ENCODE measurements at places on chromosomes 5 and 9.

DNA sequence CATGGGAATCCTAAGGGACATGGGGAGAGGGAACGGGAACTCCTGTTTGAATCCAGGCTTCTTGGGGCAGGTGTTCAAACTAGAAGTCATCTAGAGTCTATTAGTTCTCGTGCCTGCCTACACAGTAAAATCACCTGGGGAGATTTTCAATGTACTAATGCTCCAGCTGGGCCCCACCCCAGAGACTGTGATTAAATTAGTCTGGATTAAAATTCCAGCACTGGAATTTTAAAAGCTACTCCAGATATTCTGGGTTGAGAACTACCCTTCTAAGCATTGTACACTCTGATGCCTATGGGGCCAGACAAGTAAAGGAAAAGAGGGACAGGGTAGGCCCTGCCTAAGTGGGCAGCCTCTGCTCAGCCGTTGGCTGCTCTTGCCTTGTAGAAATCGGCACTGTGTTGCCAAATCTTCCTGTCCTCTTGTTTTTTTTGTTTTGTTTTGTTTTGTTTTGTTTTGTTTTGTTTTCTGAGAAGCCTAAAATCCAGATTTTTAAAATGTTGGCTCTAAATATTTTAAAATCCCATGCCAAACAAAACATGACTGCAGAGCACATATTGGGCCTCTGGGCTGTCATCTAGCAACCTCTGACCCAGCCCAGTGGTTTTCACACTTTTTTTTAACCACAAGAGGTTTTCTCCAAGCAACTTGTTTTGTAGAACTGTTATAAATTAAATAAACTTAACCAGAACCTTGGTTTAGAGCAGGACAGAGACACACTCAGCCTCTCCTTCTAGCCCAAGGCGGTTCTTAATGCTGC, 29.0 kb downstream of the ADRB2 start:
- no peak for DNase-seq

DNA sequence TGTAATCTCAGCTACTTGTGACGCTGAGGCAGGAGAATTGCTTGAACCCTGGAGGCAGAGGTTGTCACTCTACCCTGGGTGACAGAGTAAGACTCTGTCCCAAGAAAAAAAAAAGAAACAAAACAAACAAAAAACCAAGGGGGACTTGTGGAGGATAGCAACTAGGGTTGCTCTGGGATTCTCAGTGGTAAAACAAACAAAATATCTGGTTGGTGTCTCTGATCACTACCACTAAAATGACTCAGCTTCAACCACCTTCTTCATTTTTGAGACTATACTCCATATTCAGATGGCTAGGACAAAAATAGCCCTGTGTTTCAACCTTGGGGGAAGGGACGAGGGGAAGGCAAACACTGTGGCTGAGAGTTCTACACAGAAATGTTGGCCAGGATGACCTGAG, 110.3 kb downstream of the ARRDC3 start:
- no peak for DNase-seq

DNA sequence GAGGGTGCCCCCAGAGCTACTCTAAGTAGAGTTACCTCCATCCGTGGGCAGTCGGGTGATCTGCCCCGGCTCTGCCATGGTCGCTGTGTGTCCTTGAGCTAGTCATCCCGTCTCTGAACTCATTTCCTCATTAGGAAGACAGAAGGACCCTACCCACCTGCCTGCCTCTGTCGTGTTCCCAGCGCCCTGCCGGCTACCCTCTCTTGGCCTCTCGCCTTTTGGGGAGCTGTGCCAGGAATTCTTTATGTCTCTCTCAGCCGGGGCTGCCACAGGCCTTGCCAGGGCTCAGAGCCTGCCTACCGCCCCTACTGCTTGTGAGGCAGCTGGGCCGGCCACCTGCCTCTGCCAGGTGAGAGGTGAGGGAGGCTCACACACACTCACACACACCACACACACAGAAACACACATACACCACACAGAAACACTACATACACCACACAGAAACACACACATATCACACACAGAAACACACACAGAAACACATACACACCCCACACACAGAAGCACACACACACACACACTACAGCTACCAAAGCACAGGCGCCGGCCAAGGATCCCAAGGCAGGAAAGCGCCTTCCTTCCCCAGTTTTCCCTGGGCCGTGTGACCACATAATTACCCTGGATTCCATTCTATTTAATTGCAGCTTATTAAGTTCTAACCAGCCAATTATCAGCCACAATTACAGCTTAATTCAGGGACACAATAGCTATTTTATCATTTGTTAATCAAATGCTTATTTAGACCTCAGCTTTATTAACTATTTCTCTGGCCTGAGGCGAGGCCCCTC, 41.7 kb downstream of the UNC5A start:
- DNase-seq = no peak

DNA sequence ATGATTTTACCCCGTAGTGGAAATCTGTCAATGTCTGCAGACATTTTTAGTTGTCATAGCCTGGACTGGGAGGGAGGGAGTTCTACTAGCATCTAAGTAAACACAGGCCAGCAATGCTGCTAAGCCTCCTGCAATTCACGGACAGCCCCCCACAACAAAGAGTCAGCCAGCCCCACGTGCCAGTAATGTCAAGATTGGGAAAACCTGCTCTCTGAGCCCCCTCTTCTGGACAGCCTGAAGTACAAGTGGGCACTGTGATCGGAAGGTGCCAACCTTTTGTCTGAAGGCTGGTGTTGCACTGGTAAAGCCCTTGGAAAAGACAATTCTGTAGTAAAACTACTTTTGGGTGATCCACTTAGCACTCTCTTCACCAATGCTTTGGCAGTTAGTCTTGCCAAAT, 154.5 kb downstream of the TARS1 start:
- DNase-seq = no peak

DNA sequence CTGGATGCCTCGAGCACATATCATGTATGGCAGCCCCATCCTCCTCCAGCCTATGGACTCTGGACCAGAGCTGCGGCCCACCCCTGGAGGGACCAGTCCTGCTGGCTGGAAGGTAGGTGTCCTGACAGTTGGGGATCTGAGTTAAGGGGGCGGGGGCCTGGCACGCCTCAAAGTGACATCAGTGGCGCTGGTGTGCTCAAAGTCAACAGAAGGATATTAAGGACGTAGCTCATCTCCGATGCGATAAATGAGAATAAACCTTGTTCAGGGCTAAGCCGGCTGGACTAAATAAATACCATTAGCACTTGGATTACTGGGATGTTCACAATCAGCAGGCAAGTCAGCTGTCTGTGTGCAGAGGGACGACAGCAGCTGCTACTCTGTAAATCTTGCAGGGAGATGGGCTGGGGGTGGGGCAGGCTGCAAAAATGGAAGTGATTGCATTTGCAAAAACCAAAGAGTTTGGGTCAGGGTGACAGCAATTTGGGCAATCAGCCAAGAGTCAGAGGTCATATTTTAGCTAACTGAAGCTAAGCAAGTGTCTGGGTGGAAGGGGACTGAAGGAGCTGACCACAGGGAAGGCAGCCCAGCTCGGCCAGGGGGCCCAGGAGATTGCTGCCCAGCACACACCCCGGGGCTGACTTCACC, 80.0 kb upstream of the LRRTM2 start:
- no peak for DNase-seq

GRCh38 chr9:97903177-97903576, 19.1 kb downstream of the TRMO start:
- DNase-seq = no peak

DNA sequence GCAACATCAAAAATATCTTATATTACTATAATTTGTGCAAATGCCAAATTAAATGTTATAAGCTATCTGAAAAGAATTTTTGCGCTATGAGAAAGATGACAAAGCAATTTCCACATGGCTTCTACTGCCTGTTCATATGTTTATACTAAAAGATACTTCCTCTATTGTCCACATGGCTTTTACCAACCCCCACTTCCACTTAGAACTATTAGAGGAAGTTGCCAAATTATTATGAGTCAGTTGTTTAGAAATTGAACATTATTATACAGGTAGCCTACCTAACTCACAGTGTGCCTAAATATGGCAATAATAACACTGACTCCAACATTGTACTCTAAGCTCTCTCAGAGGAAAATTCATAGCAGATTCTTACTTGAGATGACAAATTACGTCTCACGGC, 37.6 kb upstream of the SLC27A6 start:
- no peak for DNase-seq

DNA sequence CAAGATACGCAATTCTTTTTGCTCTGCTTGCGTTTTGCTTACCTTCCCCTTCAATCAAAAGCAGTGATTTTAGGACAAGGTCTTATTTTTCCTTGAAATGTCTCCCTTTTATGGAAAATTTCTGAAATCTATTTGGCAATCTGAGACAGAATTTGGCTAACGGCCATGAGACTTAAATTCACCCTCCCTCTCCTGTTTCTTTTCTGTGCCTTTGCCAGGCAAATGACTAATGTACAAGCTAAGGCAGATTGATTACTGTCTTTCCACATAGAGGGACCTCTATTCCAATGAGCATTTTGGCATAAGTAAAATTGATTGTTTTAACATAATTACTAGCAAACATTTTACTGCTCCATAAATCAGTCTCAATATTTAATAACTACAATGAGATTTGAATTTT, 31.7 kb downstream of the FAM81B start:
- DNase-seq = no peak

GRCh38 chr5:134664448-134664847, 15.9 kb downstream of the SEC24A start:
- DNase-seq = no peak

DNA sequence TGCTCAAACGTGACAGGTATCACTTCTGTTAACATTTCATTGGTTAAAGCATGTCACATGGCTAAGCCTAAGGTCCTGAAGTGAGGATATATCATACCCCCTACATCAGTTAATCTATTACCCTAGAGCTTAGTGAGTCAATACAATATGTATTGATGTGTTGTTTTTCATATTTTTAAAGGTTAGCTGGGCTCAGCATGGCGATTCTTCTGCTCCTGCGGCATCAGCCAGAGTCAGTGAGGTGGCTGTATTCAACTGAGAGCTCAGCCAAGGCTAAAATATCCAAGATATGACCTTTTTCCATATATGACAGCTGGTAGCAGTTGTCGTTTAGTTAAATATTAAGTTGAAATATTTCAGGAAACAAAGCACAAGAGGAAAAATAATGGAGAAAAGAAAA, 38.5 kb upstream of the MPDZ start:
- DNase-seq = no peak
